H4 (cell line): ENCODE measurements at places on chromosomes 1 and 21. TPM values are rescaled to one million over a fixed set of nuclear protein-coding genes. Genes with fewer than 3 reads are reported as not detected.

DNA sequence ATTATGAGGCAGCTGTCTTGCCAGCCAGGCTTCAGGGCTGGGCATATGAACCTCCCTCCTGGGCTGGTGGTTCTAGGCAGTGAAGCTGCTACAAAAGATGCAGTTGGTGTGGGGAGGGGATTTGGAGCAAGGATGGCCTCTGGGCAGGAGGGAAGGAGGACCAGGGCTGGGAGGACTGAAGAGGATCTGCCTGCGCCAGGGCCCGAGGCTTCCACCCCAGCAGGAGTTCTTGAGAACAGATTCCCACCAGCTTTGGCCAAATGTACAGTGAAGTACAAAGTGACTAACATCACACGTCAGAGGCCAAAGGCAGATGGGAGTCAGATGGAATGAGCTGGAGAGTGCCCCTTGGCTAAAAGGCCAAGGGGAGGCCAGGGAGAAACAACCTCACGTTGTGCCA, 62.4 kb downstream of the DDX20 start:
- DNase-seq: no peak

DNA sequence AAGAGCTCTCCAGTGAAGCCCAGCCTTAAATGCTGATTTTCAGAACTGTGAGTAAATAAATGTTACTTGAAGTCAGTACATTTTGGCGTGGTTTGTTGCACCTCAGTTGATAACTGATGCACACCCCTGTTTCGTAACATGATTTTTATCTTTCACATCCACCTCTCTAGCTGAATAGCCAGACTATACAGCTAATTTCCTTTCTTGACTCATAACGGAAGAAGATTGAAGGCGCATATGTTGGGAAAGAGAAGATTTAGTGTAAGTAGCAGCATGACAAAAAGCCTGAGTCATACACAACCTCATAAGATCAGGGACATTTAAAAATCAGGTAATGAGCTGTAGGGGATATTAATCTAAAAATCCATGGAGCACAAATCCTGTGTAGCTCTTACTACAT, 716.2 kb upstream of the ZP4 start:
- peak; percentile 54 for DNase-seq

DNA sequence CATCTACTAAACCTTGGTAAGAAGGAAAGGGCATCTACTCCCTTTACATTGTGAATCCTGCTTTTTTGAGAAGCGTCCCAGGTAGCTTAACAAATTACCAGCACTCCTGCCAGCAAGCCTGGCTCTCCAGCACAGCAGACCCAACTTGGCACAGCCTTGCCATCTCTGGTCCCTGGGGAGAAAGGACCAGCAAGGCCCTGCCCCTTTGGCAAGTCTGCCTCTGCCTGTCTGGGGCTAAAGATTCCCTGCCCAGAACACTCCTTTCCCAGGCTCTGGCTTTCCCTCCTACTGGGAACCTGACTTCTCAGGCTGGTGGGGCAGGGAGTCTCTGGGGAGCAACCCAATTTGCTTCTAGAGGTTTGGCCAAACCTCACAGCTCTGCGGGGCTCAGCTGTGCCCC, 68.5 kb downstream of the ATP2B4 start:
- no peak for DNase-seq

GRCh38 chr1:40844887-40845878, 17.0 kb downstream of the CITED4 start:
- no peak for DNase-seq

DNA sequence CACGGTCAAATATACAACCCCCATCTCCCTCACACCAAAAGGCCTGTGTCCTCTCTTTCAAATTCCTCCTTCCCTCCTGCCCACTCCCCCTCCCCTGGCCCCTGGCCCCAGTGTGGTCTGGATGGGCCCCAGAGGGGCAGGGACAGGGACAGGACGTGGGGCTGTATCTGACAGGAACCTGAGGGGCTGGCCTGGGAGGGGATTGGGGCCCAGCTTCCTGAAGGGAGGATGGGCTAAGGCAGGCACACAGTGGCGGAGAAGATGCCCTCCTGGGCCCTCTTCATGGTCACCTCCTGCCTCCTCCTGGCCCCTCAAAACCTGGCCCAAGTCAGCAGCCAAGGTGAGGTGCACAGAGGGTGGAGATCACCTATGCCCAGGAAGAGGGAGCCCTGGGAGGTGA, at the start of gene MPL:
MPL (plus strand) TSS at position 231 of the 400 bp plus-strand sequence; CDS start at position 262, 31 bp downstream.
- no peak for DNase-seq

DNA sequence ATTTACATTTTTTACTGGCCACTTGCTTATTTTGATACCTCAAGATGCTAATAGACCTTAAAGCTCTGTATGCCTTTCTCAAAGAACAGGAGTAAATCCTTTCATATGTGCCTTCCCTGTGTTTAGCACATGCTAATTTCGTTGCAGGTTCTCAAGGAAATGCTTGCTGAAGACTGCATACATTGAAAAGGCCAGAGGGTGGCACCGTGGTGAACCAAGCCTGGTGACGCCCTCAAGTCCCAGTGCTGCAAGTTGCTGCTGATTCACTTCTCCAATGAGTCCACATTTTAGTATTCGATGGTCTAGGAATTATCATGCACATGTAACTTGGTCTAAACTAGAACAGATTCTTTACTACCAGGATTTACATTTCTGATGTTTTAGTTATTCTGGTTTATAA, 94.1 kb downstream of the CLDN17 start:
- peak; percentile 52 for DNase-seq

GRCh38 chr1:89873770-89874169, 52.9 kb downstream of the LRRC8D start:
- no peak for DNase-seq

GRCh38 chr1:78536427-78536826, 45.7 kb downstream of the PTGFR start:
- DNase-seq: no peak

DNA sequence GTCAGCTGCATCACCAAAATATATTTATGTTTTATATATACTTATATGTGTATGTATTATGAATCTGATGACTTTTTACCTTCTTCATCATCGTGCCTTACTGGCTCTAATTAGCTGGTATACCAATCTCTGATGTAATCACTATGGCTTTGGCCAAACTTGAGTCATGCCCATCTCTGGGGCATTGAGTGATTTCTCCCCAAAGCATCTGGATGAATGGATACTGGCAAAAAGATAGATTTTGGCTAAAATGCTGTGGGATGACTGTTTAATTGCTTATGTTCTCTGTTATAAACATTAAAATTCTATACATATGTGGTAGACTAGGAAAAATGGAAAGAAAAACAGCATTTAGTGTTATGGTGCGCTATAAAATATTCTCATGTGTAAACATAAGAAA, 19.6 kb downstream of the CDKN2C start:
- no peak for DNase-seq

GRCh38 chr1:232274236-232274855, 355.6 kb downstream of the SIPA1L2 start:
- DNase-seq: no peak

DNA sequence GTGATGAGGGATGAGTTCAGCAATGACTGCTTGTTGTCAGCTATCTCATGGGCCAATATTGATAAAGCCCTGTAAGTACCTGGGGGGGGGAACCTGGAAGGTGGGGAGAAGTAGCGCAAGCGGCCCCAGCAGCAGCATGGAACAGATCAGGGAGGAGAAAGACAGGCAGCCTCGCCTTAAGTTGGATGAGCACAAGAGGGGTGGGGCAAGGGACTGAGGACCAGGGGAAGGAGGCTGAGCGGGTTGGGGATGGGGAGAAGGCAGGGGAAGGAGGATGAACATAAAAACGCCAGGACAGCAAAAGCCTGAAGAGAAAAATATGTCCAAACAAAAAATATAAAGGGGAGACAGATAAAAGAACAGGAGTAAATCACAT, 70.6 kb downstream of the ALG14 start:
- no peak for DNase-seq

DNA sequence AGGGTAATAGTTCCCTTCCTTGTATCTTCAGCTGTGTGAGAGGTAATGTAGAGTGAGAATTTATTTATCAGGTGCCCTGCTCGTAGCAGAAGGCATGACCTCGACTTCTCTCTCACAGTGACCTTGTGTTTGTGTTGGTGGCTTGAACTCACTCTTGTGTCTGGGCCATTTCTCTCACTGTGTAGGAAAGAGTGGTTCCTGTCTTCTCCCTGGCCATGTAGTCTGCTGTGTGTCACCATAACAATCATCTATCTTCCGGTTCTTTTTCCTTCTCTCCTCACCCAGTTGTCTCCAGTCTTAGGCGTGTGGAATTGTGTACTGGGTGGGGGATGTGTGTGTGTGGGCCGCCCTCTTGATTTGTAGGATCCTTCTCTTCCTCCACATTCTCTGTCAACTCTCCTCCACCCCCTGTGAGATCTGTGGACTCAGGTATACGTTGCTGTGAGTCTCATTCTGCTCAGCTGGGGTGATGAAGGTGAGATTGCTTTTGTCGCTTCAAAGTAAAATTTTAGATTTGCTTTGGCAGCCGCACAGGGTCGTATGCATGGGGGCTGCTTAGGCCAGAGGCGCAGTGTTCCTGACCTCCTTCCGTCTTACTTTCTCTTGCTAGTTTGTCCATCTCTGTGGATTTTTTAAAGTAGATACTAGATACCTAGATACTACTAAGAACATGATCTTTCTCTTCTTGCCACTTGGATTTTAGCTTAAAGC, 31.6 kb downstream of the MAPKAPK2 start:
- DNase-seq: no peak

GRCh38 chr1:99252630-99253029, 11.7 kb upstream of the PLPPR4 start:
- no peak for DNase-seq

DNA sequence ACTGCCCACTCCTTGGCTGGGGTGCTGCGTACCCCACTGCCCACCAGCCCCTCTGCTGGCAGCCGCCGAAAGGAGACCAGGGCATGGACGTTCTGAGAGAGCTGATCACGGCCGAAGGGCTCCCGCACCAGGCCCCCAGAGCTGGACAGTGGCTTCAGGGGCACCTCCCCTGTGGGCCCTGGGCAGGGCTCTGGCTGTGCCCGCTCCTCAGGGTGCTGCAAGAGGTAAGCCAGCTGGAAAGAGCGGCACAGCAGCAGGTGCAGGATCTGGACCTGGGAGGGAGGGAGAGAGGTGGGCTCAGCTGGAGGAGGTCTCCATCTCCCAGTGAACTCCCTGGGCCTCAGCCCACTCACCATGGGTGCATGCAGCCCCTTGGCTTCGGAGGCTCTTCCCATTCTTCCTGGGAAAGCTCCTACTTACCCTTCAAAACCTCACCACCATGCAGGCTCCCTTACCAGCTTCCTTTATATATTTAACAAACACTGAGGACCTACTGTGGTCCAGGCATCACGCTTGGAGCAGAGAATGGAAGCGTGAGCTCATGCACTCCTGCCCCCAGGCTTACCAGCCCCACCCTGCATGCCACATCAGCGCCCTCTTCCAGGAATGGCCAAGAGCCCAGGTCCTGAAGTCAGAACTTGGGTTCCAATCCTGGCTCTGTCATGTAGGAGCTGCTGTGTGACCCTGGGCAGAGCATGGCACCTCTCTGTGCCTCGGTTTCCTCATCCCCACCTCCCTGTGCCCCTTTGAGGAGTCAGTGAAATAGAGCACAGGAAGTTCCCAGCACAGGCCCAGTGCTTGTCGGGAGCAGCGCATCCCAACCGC, 6.8 kb upstream of the KIF17 start:
- DNase-seq: no peak

DNA sequence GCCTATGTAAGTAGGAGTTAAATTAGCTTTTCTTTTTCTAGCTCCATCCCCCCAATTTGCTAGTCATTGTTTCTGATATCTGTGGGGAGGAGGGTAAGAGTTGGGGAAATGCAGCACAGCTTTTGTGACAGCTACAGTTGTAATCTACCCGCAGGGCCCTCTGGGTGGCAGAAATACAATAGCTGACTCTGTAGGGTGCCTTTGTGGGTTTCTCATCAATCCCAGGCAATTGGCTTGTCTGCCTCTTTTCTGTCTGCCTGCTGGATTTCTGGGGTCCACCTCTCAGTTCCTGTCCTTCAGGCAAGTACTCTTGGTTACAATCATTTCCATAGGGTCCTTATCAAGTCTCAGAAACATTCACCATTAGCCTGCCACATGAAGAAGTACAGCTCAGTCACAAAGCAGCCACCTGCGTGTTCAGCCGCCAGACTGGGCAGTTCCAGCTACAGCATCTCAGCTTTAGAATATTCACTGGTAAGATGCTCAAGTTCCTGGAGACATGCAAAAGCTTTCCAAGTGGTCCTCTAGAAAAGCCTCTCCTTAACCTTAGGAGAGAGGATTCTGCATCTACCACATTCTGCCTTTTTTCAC, 19.2 kb upstream of the SLC44A5 start:
- DNase-seq: no peak

- DNase-seq: peak; percentile 3
Measured at GRCh38 chr1:227961651-227962466, 14.1 kb upstream of the WNT9A start.

- DNase-seq: no peak
Measured at GRCh38 chr1:218281285-218281684, 3.8 kb upstream of the RRP15 start.

Gene CAMSAP2
- 15.5 and 19.5 TPM in 2 replicates for total RNA-seq

Gene PLA2G5
- total RNA-seq: not detected in 2 replicates

Gene TMPRSS15
- total RNA-seq: 0.37 and 1.4 TPM in 2 replicates

Gene CCDC30
- total RNA-seq: 0.14 TPM in 1 of 2 replicates, not detected in the other

Gene CRNN
- not detected in 2 replicates for total RNA-seq

Gene OR4F16
- not detected in 2 replicates for total RNA-seq

Gene XCL1
- total RNA-seq: not detected in 2 replicates

Gene PEAR1
- not detected in 2 replicates for total RNA-seq

Gene C1orf53
- 3.3 and 8.6 TPM in 2 replicates for total RNA-seq
